ENCODE measurements at places on chromosomes 1 and 21.
A peak's percentile ranks its signal among the peaks of the same experiment; 100 is the strongest.

- DNase-seq = no peak
These were observed 8.3 kb downstream of the ATAD3B start for GRCh38 chr1:1479547-1480487.

- DNase-seq = no peak
These were observed 334.5 kb downstream of the NUF2 start for GRCh38 chr1:163656095-163656759.

GRCh38 chr1:15027515-15027986 lies 126.0 kb upstream of the TMEM51 start:
- peak; percentile 68 for DNase-seq

- no peak for DNase-seq
These were observed 58.3 kb downstream of the LAMC1 start for GRCh38 chr1:183081402-183082120.

Data from stimulated activated CD4-positive, alpha-beta T cell treated with anti-CD3 and anti-CD28 coated beads, Interleukin-2, amount 100 ng/mL, for 24 hours (primary cell).